ENCODE measurements at places on chromosomes 16 and 17. TPM values are rescaled to one million over a fixed set of nuclear protein-coding genes. Genes with fewer than 3 reads are reported as not detected.

DNA sequence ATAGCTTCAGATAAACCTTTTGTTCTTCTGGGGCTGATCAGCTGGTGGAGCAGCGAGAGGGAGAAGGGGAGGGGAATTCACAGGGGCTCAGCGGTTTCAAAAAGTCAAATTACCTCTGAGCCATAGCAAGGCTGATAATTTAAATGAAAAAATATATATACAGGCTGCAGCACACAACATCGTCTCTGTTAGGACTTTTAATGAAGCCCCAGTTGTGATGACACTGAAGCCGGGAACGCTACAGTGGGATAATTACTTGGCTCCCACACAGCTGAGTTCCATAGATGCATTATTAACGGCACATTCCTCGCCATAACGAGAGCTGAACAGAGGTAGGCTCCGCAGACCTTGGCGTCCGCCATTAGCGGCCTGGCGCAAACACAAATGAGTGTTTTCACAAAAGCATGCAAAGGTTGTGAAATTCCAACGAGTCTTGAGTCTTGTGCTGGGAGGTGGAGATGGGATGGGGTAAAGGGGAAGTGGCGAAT lies 216.0 kb downstream of the C16orf78 start:
- DNase-seq = no peak

TMEM88 gene
- total RNA-seq = 1.6 TPM

DNA sequence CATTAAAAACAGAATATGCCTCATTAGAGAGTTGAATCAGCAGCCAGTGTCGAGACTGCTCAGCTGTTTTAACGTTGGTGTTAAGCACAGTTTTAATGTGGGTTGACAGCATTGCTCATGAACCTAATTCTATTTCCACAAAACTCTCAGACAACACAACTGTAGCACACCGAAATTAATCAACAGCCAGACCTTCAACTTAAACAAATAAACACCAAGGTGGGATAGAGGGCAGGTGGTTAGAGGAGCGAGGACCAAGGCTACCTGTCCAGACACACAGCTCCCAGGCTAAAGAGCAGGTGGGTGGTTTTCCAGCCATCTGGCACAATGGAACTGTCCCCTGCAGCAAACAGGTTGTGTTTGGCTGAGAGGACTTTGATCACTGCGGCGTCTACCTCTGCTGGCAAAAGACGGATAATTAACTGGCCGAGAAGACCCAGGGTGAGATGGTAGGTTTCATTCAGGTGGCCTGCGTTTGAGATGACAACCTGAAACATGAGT lies 69.6 kb upstream of the ATP2A3 start:
- DNase-seq = no peak

GRCh38 chr17:59401274-59401673 lies 69.8 kb downstream of the YPEL2 start:
- no peak for DNase-seq

GRCh38 chr17:31560616-31561235 lies 169.3 kb downstream of the RAB11FIP4 start:
- DNase-seq = no peak

KIF18B gene
- total RNA-seq = 1.5 TPM

GRCh38 chr16:11088831-11089230 lies 144.5 kb downstream of the CLEC16A start:
- no peak for DNase-seq

KAT8 gene
- total RNA-seq = 80.7 TPM

DNA sequence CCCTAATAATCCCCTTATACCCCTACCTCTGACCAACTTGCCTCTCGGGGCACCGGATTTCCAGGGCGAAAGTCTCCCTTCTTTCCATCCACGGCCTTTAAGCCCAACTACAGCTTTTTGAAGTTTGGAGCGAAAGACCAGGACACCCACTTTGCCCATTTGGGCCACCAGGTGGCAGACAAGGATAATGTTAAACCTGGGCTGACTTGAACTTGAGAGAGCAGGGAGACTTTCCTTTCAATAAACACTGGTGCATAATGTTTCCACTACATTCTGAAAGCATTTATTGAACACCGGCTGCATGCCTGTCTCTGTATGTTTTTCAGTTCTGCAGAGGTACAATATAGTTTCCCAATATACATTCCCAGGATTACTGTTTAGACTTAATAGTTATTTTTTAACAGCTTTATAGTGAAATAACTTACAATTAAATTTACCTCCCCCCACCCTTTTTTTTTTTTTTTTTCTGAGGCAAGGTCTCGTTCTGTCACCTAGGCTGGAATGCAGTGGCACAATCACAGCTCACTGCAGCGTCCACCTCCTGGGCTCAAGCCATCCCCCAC lies 6.9 kb upstream of the CES3 start:
- no peak for DNase-seq

ELAC2 gene
- total RNA-seq = 41.6 TPM

DNA sequence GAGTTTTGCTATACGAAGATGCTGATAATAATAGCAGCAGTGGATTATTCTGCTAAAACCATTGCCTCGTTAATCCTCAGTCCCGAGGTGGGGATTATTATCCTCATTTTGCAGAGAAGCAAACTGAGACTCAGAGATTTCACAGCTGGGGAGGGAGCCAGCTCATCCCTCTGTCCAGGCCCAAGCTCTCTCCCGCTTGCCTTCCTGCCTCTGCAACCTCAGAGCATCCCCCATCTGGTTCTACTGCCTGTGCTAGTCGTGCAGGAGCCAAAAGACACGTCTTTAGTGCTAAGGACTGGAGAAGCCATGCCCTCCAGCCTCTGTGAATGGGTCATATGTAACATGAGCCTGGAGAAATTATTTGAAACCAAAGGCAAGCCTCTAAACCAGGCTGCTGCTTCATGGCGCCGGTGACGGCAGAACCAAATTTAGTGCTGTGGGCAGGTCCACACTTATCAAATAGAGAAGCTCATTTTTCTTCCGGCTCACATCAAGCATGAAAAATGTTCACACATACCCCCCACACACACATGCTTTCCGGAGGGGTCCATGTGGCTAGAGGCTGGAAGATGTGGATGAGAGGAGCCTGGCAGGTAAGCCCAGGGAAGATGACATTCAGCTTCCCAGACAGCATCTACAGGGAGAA lies 13.5 kb downstream of the MAPT start:
- DNase-seq = no peak

DNA sequence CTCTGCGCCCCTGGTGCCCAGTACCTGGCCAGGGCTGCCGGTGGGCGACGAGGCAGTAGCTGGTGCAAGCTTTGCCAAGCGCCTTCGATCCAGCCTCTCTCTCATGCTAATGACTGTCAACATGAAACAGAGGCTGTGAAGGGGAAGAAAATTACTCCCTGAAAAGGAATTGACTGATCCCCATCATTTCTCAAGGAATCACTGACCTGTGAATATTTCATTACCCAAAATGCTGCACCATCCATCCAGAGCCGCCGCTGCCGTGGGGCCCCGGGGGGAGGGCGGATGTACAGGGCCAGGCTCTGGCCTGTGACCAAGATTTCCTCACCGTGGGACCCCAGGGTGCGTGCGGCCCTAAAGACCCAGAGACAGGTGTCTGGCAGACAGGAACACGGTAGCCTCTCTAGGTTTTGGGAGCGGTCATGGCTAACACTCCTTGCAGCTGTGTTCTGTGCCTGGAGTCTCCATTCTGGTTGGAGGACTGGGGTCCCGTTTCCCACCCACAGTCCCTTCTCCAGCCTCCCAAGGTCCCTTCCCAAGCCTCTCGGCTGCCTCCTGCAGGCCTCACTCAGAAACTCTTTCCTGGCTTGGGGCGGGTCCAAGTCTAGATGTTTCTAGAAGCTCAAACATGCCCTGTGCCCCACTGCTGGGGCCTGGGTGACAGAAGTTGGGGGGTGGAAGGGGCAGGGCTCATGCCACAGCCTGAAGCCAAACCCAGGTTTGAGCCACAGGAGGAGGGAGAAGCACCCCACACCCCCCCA lies 73.3 kb downstream of the ENGASE start:
- no peak for DNase-seq

DNA sequence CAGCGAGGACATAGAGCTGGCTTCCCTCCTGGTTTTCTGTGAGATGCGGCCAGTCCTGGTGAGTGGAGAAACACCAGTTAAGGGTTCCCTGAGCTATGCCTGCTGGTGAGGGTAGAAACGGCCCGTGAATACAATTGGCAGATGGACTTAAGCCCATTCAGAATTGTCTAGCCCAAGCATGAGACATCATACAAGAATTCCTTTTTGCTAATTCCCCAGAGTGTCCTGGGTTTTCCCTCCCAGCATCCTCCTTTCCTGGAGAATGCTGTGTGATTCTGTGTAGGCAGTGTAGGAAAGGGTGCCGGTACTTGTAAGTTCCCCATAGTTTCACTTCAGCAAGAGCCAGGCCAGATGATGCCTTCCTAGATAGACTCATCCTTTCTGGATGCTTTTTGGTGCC lies 65.1 kb downstream of the SDR42E1 start:
- DNase-seq = no peak

DNA sequence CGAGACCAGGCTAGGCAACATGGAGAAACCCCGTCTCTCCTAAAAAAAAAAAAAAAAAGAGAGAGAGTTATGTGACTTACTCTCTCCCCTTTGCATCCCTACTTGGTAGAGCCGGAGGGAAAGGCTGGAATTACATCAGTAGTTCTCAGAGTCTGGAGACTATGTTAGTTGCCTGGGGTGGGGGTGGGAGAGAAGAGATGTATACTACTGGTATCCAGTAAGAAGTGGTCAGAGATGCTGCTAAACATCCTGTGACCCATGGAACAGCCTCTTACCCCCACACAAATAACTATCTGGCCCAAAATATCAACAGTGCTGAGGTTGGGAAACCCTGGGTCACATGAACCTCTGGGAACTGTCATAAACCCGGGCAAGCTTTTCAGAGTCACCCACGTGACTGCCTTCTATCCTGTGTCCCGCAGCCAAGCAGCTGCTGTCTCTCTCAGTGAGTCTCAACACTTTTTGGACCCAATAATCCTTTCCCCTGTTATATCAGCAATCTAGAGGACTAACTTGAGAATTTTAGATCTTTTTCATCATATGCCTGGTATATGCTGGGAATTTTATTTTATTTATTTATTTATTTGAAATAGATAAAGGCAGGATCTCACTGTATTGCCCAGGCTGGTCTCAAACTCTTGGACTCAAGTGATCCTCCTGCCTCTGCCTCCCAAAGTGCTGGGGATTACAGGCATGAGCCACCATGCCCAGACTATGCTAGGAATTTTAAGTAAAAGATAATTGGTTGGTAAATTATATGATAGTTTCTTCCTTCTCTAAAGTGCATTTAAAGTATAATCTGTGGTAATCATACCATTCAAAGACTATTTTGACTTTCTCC lies 8.7 kb downstream of the EIF1 start:
- peak; percentile 81 for DNase-seq

DNA sequence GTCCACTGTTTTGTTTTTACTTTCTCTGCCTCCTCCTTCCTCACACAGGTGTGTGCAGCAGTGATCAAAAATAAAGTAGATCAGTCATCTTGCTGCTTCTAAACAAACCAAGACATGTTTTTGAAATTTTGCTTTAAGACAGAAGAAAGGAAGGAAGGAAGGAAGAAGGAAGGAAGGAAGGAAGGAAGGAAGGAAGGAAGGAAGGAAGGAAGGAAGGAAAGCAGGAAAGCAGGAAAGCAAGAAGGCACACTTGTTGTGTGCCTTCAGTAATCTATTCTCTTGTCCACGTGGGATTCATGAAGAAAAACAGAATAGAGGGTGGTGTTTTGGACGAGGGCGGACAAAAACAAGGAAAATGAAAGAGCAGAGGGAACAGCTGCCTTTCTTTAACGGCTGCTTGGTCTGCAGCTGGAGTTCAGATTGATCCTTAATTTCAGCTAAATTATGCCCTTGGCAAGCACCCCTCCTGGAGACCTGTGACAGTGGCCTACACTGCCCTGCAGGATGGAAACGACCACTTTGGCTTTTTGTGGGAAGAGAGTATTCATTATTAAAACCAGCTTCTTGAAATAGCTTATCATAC lies 188.5 kb upstream of the IRX3 start:
- no peak for DNase-seq

DNA sequence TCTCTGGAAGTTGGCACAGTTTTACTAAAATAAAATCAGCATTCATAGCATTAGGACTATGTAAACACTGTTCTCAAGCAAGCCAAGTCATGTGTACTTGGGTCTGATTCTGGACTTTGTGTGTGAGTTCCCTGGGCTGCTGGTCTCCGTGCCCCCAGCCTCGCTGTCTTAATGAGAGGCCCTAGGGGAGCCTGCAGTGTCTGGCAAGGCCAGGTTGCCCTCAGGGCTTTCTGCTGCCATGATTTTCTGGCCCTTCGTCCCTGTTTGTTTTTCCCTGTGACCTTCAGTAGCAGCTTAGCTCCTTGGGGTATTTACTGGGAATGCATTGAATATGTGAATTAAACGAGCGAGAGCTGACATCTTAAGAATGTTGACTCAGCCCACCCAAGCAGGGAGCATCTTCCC lies 161.8 kb downstream of the RPTOR start:
- DNase-seq = no peak

BAIAP2 gene
- 231 TPM for total RNA-seq

- no peak for DNase-seq
Observed at GRCh38 chr17:9817086-9817485, 4.8 kb downstream of the GSG1L2 start.

Data from upper lobe of left lung (tissue), 6 donors.